Hematopoietic multipotent progenitor cell treated with erythropoietin and hydrocortisone succinate and interleukin-3 and kit ligand, for 15 days (in vitro differentiated cells): ENCODE measurements at places on chromosomes 6 and 20.

- DNase-seq, result peak; percentile 8
Measured at GRCh38 chr6:83615025-83615999, 93.6 kb downstream of the SNAP91 start.

GRCh38 chr6:157887892-157888291, 64.8 kb downstream of the SNX9 start:
- DNase-seq, result no peak

- DNase-seq, result no peak
Measured at GRCh38 chr6:42742116-42742894, 3.6 kb downstream of the TBCC start.

GRCh38 chr20:62049342-62050165, 16.1 kb downstream of the TAF4 start:
- no peak for DNase-seq

DNA sequence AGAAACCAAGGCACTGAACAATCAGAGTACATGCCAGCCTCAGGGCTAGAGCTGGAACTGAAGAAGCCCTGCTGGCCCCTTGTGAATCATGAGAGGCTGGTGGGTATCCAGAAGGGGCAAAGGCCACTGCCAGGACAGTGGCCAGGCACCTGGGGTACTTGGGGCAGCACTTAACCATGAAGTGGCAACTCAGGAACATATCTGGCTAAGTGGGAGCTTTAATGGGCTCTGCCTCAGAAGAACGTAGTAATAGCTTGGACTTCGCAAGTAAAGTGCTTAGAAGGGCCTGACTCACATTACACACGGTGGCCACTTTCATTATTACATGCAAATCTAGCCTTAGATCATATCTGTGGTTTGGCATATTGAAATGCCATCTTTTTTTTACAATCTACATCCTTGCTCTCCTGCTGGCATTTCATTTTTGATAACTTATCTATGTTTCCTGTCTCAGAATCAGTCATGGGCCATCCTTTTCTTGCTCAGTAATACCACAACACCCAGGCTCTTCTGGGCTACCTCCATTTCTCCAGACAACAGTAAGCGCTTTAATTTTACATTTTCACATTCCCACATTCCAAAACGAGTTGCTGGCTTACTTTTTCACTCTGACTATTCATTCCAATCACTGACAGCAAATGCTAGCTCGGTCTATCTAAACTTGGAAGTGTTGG, 21.6 kb downstream of the NAPB start:
- DNase-seq, result no peak

GRCh38 chr20:62696989-62697388, 11.6 kb upstream of the NTSR1 start:
- DNase-seq, result no peak

DNA sequence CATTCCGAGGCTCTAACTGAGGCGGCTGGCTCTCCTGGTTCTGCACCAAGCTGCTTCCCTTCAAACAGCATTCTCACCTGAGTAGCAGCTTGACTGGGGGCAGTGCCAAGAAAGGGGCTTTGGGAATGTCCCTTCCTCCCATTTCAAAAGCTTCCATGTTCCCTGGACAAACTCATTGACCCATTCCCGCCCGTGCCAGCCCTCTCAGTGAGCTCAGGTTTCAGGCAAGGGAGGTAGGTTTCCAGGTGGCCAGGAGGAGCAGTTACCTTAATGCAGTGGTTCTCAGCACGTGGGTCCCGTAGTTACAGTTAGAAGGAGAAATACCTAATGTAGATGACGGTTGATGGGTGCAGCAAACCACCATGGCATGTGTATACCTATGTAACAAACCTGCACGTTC, 135.2 kb downstream of the ELOVL4 start:
- no peak for DNase-seq

DNA sequence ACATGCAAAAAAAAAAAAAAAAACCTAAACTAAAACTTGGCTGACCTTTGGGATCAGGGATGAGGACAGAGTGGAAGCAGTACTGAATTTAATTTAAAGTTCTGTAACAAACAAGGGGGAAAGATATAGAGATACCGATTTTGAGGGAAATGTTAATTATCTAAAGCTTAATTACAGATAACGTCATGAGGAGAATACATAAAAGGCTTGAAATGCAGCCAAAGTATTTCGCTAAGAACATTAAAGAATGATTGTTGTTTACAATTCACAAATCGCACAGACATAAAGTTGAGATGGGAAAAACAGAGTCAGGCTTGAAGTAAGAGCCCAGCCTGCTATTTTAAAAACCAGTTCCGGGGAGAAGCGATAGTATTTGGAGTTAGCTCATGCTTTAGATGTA, 208.0 kb upstream of the SASH1 start:
- DNase-seq, result no peak

- DNase-seq, result no peak
Measured at GRCh38 chr6:99130897-99131873, 183.4 kb upstream of the FBXL4 start.

DNA sequence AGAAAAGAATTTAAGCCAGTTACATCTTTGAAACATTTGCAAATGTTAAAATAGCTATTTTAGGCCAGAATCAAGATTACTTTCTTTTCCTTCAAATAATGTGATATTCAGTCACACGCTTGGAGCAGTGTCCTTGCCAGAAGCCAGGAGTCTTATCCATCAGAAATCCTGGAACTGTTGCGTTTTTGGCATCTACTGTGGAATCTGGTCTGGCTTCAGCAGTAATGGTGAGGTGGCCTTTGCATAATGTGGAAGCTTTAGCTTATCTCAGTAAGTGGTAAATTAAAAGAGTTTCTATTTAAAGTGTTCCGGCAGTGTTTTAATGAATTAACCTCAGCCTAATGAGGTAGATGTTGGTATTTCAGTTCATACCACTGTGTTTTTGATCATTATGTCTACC, 97.6 kb downstream of the FIG4 start:
- no peak for DNase-seq

DNA sequence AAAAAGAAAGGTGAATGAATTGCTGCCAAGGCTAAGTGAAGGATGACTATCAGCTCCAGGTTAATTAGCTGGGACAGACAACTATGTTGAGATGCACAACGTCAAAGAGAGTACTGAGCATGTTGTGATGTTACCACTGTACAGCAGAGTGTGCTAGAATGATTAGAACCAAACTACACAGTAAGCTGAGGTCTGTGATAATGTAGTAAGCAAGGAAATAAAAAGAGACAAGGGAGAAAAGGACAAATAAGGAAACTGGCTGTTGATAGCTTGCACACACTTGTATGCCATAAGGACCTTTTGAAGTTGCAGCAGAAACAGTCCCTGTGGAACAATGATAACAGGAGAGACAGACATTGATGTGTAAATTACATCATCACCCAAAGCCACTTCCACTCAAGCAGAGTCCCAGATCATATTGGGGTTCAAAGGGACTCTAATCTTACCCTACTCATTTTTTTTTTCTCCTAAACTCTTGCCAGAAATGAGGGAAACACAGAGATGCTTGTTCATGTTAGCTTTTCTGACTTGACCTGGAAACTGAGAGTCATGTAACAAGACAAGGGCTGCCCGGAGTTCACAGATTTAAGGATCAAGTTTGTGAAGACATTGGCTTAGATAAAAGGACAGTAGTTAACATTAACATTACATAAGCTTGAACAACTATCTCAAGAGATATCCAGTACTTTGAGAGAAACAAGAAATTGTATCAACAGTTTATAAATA, 189.9 kb downstream of the CENPW start:
- DNase-seq, result no peak

DNA sequence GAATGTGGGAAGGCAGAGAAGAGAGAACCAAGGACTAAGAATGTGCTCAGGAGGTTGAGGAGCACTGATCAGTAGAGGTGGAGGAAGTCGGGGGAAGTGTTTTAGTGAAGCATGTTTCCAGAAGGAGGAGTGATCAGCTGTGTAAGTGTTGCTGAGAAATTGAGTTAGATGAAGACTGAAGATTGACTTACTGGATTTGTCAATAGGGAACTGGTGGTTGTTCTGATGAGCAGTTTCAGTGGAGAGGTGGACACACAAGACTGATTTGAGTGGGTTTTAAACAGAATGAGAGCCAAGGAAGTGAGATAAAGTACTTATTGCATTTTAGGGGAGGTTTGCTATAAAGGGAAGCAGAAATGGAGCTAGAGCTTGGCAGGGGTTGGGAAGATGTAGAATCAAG, 182.6 kb downstream of the CDKAL1 start:
- no peak for DNase-seq

DNA sequence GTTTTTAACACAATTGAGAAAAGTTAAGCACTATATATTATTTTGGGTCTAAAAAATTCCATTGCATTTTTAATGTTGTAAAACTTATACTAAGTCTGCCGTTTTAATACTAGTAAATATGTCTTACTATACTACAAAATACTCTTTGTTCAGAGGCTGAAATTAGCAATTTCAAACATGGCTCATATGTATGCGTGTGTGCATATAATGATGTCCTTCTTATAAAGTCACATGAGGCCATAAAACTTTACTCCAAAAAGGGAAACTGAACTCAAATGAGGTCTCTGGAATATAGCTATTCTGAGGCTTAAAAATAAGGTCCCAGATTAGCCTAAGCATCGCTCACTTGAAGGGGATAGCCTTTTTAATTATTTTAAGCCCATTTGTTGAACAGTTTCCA, 224.0 kb downstream of the MYLK4 start:
- no peak for DNase-seq

GRCh38 chr6:40349123-40349900, 237.9 kb downstream of the LRFN2 start:
- DNase-seq, result no peak

DNA sequence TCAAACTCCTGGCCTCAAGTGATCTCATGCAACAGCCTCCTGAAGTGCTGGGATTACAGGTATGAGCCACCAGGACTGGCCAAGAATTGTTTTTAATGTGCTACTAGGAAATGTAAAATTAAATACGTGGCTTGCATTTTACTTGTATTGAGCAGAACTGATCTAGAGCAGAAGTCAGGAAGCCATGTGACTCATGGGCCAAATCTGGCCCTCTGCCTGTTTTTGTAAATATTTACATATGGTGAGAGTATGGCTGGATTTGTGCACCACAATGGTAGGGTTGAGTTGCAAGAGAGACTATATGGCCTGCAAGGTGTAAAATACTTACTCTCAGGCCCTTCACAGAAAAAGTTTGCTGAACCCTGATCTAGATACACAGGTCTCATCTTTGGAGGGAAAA, 75.8 kb downstream of the LAMP5 start:
- no peak for DNase-seq

DNA sequence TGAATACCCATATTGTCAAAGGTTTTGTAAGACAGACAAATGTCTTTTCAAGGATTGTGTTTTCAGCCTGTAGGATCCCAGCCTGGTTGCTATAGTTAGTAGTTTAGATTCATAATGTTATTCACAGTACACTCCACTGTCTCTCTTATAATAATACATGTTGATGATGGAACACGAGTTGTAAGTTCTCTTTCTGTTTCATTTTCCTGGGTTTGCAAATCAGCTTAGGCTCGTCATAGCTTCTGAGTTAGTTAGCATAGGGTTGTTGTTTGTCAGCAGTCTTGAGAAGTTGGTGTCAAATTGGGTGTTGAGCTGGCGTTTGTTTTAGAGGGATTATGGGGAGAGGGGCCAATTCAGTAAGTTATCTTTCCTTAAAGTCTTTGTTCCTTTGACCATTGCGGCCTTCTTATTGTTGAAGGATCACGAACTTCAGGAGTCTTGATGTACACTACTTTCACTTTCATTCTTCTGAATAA, 45.8 kb downstream of the QKI start:
- peak; percentile 55 for DNase-seq

DNA sequence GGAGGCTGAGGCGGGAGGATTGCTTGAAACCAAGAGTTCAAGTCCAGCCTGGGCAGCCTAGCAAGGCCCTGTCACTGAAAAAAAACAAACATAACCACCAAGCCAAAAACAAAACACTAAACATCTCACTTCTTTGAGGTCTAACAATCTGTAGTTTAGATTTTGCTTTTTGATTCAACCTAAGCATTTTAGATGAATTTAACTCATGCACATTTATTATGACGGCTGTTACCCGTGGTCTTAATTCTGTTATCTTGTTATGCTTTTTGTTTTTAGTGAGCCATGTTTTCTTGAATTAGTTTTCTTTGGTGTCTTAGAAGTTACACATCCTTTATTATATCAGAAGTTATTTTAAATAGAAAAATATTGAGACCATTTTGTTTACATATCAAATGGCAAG, 13.8 kb upstream of the GTSF1L start:
- no peak for DNase-seq

- no peak for DNase-seq
Measured at GRCh38 chr6:138162955-138163575, 1.3 kb downstream of the ARFGEF3 start.

DNA sequence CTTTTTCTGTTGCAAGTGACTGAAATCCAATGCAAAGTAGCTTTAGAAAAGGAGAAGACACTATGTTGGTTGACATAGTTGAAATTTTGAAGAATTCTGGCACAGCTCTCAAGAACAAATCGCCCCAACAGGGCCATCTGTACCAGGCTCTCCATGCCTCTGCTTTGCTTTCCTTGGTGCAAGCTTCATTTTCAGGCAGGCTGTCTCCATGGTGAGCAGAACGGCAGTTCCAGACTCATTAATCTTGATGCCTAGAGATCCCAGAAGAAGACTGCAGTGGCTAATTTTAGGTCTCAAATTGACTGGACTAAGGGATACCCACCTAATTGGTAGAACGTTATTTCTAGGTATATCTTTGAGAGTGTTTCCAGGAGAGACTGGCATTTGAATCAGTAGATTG, 950.7 kb upstream of the FLRT3 start:
- no peak for DNase-seq

DNA sequence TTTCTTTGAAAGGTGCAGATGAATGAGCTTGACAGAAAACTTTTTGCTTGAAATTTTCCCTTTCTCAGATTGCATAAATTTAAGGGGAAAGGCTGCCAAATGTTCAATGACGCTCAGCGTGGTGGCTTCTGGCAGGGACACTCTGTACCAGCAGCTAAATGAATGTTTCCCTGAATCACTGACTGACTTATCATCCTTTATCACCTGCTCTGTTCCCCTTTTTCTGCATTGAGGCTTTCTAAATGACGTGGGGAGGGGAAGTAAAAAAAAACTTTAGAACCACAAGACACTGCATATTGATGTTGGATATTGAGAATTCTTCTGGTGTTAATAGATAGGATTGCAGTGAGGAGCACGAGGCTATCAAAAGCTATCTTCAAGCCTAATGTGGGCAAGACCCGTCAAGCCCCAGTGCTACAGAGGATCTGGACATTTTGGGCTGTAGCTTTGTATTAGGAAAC, 46.9 kb upstream of the ENPP5 start:
- DNase-seq, result no peak

- no peak for DNase-seq
Measured at GRCh38 chr6:12017263-12017662, 5.2 kb downstream of the HIVEP1 start.
